ENCODE measurements at places on chromosomes 1 and 21.

DNA sequence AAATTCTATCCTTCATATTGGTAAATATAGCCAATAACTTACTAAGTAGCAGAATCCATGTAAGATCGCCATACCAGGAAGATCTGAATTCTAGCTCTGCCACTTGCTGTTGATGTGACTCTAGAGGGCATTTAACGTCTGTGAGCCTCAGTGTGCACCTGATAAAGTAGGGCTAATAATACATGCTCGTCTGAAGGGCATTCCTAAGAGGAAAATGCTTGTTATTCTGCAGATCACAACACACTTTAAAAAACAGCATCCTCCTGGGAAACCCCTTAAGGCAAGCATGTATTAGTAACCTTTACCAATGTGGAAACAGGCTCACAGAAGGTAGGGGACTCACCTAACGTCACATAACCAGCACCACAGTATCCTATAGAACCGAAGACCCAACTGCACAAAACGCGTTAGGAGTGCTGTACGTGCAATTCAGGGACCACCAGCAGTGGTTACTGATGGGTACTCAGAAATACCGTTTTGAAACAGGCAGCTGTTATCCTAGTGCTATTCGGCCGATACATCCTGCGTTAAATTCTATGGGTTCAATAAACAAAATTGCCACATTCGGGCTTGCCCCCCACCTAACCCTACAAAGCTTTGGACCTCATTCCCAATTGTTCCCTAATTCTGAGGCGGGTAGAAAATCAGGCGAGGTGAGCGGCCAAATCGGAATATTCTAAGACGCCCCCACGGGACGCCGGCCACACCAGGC is 758 bp downstream of the DEPDC1 start:
- DNase-seq = peak; percentile 40

DNA sequence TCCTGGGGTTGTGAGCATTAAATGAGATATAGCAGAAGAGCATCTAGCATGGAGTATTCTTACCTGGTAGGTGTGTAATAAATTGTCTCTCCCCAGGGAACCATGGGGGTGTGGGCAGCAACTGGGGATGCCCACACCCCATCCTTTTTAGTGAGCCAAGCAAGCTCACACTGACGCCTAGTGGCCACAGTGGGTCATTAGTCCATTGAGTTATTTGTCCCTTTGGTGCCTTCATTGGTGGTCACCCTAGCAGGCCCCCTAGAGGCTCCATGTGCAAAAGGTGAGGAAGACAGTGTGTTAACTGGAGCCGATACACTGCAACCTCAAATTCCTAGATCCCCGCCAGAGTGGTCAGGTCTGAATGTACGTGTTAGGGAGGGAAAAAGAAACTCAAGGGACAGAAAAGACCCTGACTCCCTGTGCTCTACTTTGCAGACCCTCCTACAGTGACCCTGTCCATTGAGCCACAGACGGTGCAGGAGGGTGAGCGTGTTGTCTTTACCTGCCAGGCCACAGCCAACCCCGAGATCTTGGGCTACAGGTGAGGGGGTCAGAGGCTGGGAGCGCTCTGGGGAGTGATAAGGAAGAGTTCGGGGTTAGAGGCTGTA is 93.3 kb upstream of the CD1D start:
- peak; percentile 92 for DNase-seq

DNA sequence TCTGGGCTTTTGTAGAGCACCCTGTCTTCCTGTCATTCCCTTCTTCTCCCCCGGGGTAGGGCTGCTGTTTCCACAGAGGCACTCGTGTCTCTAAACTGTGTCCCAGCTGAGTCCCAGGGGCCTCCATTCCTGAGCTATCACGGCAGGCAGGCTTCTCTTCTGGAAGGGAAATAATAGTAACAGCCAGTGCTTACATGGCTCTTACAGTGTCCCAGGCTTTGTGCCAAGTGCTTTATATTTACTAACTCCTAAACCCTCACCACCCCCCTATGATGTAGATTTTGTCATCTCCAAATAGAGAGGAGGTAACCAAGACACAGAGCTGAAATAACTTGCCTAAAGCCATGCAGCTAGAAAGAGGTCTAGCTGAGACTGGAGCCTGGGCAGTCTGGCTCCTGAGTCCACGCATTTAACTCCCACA is 1.4 kb upstream of the CELF3 start:
- no peak for DNase-seq

GRCh38 chr1:16478091-16478490 is 36.0 kb downstream of the RNU1-1 start:
- no peak for DNase-seq

DNA sequence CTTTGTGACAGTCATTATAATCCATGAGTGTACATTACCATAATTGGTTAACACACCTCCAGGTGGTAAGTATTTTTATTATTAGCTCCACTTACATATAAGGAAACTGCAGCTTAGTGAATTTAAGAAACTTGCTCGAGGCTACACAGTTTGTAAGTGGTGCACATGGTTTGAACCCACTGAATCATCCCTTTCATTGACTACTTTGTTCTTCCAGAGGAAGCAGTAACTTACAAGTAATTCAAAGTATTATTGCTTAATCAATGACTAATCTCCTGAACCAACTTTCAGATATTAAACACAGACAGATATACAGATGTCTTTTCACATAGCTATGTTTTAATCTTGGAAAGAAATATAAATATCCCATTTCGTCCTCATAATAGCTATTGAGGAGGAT is 18.7 kb upstream of the CLDN8 start:
- DNase-seq = no peak

GRCh38 chr1:238675221-238675620 is 711.1 kb upstream of the CHRM3 start:
- no peak for DNase-seq

DNA sequence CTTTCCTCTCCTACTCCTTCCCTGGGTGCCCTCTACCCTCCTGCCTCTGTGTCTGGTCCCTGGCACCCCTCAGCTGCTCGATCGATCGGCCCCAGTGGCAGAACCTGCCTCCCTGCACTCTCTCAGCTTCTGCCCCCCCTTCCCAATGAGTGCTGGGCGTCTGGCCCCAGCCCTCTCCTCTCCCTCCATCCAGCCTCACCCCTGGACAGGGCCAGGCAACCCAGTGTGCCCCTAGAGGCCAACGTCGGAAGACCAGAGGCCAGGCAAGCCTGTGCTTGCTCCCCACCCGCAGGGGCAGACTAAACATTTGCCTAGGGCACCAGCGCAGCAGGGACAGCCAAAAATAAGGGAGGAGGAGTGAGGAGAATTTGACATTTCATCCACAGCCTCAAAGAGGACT is 43.5 kb downstream of the LGR6 start:
- peak; percentile 72 for DNase-seq

GRCh38 chr21:35275776-35276175 is 226.7 kb upstream of the RUNX1 start:
- no peak for DNase-seq

DNA sequence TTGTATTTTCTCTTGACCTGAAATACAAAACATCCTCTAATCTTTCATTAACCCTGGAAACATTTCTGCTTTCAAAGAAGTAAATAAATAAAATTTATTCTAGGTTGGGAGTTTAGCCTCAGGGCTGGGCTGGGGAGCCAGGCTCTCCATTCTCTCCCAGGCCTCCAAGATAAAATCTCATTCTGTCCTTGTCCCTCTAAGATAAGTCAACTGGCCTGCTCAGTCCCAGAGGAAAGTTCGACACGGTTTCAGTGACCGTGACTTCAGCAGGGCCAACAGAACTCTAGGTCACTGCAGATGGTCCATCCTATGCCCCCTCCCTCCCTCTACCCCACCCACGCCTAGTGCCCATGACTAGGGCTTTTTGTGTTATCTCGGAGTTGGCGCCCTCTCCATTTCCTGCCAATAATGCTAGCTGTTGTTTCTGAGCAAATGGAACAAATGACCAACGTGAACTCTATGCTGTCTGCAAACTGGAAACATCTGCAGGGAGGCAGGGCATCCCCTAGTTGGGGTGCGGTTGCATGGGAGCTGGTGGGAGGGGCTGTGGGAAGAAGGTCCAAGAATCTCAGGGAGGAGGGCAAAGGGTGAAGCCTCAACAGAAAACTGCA is 10.1 kb upstream of the ADORA3 start:
- no peak for DNase-seq

DNA sequence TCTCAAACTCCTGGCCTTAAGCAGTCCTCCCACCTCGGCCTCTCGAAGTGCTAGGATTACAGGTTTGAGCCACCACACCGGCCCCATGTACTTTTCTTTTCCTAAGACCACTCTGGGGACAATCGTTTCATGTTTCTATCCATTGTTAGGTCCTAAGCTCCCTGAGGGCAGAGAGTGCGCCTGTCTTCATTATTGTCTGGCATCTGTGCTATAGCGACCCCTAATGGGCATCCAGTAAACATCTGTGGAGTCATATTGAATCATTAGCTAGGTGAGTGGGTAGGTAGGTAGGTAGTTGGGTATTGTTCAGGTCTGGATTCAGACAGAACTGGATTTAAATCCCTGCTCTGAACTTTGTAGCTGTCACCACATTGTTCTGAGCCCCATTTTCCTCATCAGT is 66.1 kb downstream of the TMEM53 start:
- peak; percentile 22 for DNase-seq

- peak; percentile 66 for DNase-seq
Measured at GRCh38 chr1:226370144-226370923, 37.6 kb downstream of the PARP1 start.
